ENCODE measurements at places on chromosomes 5 and 9.

DNA sequence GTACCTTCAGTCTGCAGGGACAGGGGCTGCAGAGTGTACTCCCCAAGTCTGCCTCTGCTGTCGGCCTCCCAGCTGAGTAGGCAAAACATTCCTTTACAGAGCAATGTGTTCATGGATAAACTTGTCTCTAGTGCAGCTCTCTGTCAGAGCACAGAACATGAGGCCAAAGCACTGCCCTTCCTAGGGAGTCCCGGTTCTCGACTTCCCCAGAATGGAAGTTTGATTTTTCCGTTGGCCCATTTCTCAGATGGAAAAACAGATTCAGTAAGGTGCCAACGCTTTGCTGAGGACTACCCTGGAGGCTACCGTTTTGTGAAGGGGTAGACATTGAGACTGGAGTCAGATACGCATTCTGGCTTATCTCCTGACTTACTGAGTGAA, 422 bp upstream of the TRIM32 start:
- no peak for DNase-seq

- no peak for DNase-seq
Measured at GRCh38 chr5:147635882-147636728, 126.2 kb upstream of the DPYSL3 start.

- DNase-seq = no peak
Measured at GRCh38 chr5:135743181-135743580, 91.3 kb upstream of the SLC25A48 start.

GRCh38 chr5:43005031-43005430, 35.1 kb downstream of the ANXA2R start:
- DNase-seq = no peak

GRCh38 chr5:80254767-80255430, 949 bp downstream of the SERINC5 start:
- peak; percentile 59 for DNase-seq

GRCh38 chr9:20205821-20206220, 416.5 kb downstream of the MLLT3 start:
- DNase-seq = peak; percentile 31

GRCh38 chr9:136239135-136239982, 6.3 kb downstream of the QSOX2 start:
- DNase-seq = no peak

DNA sequence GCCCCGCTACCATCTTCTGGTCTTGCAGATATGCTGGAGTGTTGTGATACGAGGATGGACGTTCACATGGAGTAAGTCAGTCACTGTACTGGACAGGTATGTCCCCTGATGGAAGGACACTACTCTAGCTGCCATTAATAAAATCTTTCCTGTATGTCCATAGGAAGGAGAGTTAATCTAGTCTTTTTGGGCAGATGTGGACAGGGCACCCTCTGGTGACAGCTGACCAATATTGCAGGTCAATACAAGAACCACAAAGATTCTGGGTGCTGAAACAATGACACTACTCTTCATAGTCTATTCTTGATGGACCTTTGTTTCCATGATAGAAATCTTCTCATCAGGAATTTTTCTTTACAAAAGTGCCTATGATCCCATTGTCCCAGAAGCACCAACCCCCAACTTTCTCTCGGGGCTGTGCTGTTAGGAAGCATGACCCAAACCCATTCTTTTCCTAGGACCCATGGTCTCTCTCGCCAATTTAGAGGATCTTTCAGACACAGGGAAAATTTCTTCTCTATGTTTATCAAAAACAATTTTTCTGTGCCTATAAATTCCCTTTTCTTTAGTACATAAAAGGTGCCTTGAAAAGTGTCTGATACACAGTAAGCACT, 376.9 kb downstream of the DTWD2 start:
- DNase-seq = peak; percentile 25

DNA sequence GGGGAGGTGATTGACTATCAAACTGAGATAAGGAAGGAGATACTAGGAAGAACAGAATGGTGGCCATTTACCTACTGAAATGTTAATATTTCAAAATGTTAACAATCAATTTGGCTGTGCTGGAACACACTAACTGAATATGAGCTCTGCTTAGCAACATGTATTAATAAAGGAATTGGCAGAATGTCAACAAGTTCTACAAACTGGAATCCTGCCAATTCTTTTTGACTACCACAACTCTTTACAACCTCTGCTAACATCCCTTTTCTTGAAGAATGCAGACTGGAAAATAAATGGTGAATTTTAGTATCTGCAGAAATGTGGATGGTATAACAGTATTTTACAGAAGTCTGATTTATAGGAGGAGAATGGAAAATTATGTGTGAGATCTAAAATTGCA, 446.4 kb downstream of the ISL1 start:
- DNase-seq = peak; percentile 43

Measured in mammary epithelial cell (primary cell).